CD4-positive, alpha-beta T cell treated with Interleukin-2 at 100 ng/mL for 4 hours (primary cell): ENCODE measurements at places on chromosomes 2 and 18.

- DNase-seq: peak; percentile 56
Observed at GRCh38 chr2:38947241-38948239, 57.9 kb downstream of the ARHGEF33 start.

- no peak for DNase-seq
Observed at GRCh38 chr2:180133736-180134135, 126.6 kb upstream of the CWC22 start.

GRCh38 chr2:7517088-7517487, 599.9 kb downstream of the RNF144A start:
- DNase-seq: peak; percentile 16

- no peak for DNase-seq
Observed at GRCh38 chr2:105634198-105634597, 110.5 kb upstream of the NCK2 start.

- peak; percentile 83 for DNase-seq
Observed at GRCh38 chr2:136378712-136379595, 261.0 kb upstream of the CXCR4 start.

DNA sequence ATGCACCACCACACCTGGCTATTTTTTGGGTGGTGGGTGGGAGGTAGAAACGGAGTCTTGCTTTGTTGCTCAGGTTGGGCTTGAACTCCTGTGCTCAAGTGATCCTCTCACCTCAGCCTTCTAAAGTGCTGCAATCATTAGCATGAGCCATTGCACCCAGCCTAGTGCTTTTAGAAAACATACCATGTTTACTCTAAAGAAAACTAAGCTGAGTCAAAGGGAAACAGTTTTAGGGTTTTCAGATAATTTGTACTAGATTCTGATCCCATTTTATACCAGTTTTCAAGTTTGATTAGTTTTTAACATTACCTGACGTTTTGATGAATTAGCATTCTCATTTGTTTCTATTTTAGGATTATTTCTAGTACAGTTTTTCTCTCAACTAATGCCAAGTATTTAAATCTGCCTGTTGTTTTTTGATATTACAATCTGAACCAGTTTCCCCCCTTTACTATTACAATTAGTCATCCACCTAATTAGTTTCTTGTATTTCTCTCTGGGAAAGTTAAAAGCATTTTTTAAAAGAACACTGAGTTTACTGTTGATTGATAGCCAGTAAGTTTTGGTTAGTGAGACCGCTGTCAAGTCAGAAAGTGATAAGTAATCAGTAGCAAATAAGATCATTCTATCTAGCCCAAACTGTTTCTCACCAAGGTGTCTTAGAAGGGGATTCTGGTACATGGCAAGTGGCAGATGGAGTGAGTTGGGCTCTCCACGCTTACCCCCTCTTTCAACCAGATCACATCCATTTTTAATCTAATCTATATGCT, 24.2 kb upstream of the TBR1 start:
- no peak for DNase-seq

GRCh38 chr2:85800586-85800985, 46.8 kb downstream of the ATOH8 start:
- no peak for DNase-seq

DNA sequence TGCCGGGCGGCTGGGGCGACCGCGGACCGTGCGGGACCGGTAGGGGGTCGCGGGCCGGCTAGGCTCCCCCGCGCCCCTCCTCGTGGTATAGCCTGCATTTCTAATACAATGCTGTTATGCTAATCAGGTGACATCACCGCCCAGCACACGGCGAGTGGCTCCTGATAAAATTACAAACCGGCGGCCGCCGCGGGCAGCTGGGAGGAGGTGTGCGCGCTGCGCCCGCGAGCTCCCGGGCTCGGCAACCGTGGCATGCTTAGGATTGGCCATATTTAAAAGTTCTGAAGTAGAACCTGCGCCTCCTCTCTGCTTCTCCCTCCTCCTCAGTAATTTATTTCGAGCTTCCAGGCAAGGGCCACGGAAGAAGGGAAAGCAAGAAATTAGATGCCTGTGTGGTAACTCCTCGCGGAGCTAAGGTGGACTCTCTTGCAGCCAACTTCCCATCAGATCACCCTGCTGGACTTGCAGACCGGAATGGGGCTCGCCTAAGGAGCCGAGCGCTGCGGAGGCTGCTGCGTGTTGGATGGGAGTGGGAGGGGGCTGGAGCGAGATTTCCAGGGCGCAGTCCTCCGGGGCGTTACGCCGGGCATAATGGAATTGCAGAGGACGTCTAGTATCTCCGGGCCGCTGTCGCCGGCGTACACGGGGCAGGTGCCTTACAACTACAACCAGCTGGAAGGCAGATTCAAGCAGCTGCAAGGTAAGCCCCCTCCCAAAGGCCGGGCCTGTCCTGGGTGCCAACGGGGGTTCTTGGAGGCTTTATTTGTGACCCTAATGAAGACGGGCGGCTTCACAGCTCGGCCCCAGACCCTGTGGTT, 102.3 kb downstream of the SPTBN1 start:
- DNase-seq: peak; percentile 72

DNA sequence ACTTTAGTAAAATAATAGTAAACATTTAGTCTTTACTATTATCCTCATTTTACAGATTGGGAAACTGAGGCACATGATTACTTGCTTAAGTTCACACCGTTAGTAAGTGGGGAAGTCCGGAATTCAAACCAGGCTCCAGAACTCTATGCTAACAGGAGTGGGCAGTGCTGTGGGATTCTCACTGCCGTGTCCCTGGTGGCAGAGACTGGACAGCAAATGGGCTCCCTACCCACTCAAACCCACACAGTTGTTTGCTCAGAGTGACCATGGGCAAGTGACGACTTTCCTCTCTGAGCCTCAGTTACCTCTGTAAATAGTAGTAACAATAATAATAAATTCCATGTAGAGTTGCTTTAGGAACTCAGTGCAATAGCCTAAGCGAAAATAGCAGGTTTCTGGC, 24.0 kb downstream of the MAIP1 start:
- no peak for DNase-seq

DNA sequence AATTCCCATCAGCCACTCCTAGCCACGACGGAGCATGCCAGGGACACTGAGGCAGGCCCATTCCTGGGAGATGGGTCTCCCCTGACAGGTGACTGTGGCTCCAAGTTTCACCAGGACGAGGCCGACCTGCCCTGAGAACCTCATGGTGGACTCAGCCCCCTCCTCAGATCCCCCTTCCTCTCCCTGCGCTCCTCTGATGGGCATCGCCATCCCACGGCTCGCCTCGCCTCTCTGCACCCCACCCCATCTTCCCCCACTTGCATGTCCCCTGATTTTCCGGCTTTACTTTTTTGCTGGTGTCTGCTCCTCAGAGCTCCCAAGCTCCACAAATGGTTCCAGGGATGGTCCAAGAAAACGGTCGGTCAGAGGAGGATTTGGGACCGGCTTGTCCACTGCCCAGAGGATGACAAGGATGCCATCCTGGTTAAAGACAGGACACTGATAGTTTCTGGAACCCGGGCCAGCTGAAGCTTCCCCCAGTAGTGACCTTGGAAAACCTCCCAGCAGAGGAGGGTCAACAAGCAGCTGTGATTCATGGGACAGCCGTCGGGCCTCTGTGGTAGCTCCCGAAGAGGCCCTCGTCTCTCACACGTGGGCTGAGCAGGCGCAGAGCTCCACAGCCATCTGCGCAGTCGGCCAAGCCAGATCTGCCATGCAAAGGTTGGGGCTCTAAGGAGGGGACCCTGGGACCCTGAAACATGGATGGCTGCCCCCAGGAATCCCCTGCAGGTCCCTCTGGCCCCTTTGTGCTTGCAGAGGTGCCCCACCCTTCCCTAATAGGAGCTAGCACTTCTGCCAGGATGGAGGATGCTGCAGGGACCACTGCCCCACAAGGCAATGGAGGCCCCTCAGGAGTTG, 87.8 kb upstream of the SLC66A3 start:
- DNase-seq: no peak

GRCh38 chr2:84880395-84880644, 564 bp downstream of the TRABD2A start:
- DNase-seq: no peak

DNA sequence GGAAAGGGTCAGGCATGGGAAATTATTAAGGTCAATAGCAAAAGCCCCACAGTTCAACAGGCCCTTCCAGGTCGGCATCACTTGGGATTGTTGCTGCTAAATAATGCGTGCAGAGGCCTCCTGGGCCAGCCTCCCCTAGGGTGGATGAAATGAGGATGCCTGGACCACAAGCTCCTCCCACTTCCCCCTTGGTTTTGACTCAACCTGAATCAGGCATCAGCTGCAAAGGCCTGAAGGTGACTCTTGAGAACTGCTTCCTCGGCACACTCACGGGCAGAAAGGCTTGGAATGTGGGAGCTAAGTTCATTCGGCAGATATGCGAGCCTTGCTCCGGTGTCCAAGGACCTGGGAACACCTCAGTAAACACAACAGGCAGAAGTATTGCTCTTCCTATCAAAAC, 69.3 kb downstream of the MBP start:
- DNase-seq: peak; percentile 84

DNA sequence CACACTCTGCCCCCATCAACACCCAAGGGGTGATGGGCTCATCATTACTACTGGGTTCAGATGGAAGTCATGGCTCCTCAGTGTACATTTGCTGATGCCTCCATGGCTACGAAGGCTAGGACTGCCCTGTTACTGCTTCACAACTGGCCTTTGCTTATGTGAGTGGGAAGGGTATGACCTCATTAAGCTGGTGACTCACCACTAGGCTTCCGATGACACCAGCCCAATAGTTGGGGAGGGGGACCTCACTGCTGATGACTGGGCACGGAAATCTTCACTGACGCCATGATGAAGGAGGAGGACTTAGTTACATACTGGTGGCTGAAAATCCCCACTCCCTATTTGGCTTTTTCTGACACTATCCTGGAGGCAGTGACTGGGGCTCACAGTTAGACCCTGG, 263.2 kb downstream of the CMPK2 start:
- no peak for DNase-seq

GRCh38 chr2:55009277-55010060, 40.8 kb downstream of the RTN4 start:
- no peak for DNase-seq

GRCh38 chr2:69151931-69152330, 139.0 kb downstream of the ANTXR1 start:
- DNase-seq: no peak

- DNase-seq: no peak
Observed at GRCh38 chr2:98911376-98912154, 24.5 kb downstream of the CRACDL start.

- DNase-seq: no peak
Observed at GRCh38 chr2:28568533-28568932, 72.7 kb downstream of the PLB1 start.

DNA sequence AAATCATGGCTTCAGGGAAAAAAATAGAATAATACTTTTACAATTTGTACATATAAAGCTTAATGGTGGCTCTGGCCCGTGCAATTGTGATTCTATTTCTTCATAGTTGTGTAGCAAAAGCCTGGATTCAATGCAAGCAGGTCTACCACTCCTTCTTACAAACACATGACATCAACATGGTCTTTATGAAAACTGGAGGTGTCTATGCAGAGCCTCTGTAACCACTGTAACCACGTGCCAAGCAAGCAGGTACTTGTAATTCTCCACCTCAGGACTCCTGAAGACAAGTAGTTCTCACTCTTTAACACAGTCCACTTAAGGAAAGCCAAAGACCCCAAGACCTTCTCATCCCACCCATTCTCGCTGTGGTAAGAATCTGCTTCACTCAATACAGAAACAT, 62.6 kb downstream of the METTL4 start:
- DNase-seq: no peak

DNA sequence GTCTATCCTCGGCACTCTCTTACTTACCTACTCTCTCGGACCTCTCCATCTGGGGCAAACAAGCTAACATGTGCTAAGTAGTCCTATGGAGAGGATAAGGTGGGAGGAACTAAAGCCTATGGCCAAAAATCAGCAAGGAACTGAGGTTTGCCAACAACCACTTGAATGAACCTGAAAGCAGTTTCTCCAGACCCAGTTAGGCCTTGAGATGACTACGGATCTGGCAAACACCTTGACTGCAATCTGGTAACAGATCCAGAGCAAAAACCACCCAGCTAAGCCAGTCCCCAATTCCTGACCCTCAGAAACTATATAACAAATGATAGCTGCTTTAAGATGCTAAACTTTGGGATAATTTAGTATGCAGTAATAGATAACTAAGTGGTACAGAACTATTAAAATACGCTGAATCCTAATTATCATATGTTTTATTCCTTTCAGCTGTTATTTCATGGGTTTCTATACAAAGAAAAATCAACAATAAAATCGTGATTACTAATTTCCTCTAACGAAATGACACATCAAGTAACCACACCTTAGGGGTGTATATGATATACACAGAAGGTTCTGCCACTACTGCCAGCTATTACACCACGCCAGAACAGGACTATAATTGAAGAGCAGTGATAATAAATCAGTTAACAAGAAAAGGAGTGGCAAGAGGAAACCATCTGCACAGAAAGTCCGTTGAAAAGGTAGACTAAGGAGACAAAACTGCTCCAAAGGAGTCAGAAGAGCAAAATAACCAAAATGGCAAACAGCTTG, 3.2 kb downstream of the FARSB start:
- DNase-seq: peak; percentile 14

- DNase-seq: no peak
Observed at GRCh38 chr2:222568865-222569264, 87.0 kb downstream of the FARSB start.

GRCh38 chr2:43737097-43737854, 36.6 kb upstream of the DYNC2LI1 start:
- no peak for DNase-seq

GRCh38 chr18:853471-853870, 41.4 kb upstream of the YES1 start:
- DNase-seq: no peak

- no peak for DNase-seq
Observed at GRCh38 chr18:51150113-51150700, 47.3 kb downstream of the MEX3C start.
